ENCODE measurements at places on chromosomes 4 and X.

DNA sequence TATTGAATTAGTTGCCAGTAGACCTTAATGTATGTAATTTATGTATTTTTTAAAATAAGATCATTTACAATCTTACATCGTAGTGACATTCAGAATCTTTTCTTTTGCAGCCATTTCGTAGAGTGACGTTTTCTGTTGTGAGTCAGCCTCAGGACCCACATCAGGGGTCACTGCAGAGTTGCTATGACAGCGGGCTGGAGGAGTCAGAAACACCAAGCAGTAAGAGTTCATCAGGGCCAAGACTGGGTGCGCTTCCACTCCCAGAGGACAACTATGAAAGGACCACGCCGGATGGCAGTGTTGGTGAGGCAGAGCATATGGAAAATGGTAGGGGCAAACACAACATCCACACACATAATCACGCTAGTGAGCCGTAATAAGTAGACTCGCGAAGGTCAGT, 199.9 kb downstream of the PCDH7 start:
- DNase-seq = no peak

DNA sequence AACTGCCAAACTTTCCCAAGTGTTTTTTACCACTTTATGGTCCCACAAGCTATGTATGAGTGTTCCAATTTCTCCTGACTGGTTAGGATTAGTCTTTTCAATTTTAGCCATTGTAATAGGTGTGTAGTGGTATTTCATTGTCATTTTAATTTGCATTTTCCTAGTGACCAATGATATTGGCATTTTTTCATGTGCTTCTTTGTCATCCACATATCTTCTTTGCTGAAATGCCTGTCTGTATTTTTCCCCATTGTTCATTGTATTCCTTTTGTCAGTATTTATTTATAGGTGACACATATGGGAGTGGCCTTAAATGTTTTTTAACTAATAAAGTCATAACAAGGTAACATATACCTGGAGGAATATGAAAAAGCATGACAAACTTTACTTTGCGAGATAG, 9.2 kb upstream of the UBE2D3 start:
- DNase-seq = no peak

DNA sequence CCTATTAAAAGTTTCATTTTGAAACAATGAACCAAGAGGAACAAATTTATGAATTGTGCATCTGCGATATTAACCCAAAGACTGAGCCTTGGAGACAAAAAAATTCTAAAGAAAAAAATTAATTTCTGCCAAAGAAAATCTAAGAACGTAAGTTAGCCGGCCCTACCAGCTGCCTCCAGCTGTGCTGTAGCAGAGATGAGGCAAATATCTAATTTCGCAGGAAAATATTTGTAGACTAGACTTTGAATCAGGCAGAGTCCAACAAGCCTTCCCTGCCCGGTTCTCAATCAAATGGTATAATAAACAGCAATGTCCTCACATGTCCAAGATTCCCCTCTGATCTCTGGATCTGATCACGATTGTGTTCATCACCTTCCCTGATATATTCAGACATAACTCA, 21.2 kb upstream of the SMIM20 start:
- no peak for DNase-seq

DNA sequence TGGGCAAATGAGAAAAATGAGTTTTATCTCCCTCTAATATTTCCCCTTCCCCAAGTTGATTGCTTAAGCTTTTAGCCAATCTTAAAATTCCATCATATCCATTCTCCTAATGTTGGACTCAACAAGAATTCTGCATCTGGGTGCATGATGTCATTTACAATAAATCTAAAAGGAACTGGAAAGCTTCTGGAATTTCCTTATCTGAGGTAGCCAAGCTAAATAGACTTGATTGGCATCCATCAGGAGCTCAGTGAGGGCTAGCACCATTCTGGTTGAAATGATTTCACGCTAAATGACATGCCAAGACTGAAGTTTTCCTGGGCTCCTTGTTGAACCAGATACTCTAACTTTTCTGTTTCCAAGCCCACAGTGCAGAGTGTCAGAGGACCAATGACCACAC, 110.3 kb upstream of the SCML1 start:
- no peak for DNase-seq

DNA sequence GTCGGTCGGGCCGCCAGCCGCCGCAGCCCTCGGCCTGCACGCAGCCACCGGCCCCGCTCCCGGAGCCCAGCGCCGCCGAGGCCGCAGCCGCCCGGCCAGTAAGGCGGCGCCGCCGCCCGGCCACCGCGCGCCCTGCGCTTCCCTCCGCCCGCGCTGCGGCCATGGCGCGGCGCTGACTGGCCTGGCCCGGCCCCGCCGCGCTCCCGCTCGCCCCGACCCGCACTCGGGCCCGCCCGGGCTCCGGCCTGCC, 213 bp downstream of the NFKB1 start:
- DNase-seq = no peak

- DNase-seq = no peak
Measured at GRCh38 chrX:101429934-101430333, 21.9 kb downstream of the HNRNPH2 start.

- DNase-seq = no peak
Measured at GRCh38 chr4:167544391-167544790, 310.1 kb upstream of the SPOCK3 start.

GRCh38 chr4:20684852-20685763, 15.2 kb upstream of the PACRGL start:
- no peak for DNase-seq

DNA sequence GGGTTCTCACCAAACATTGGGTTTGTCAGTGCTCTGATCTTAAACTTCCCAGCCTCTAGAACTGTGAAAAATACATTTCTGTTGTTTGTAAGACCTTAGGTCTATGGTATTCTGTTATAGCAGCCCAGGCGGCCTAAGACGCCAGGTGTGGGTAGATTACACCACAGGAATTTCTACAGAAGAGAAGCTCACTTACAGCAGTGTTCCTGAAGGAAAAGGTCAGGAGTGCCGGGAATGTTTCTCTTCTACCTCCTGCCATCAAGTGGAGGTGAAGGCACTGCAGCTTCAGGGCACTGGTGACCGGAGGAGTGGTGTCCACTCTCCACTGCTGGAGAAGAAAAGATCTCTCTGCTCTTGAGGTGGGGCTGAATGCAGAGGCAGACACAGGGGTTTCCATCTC, 45.7 kb downstream of the FHDC1 start:
- no peak for DNase-seq

DNA sequence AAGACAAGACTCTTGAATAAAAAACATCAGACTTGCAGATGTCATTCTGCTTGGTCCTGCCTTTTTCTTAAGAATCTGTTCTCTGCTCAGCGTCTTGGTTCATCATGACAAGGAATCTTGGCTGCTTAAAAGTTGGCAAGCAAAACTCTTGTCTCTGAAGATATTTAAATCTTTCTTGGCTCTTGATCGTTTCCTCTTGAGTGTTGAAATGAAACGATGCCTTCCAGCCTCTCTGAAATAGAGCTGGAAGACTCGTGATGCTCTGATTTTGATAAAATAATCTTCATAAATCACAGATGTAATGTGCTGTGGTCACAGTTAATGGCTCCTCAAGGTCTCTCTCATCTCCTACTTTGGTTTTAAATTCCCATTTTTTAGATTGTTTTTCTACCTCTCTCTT, 39.9 kb upstream of the TMEM192 start:
- no peak for DNase-seq

- no peak for DNase-seq
Measured at GRCh38 chrX:120732461-120732860, 102.6 kb upstream of the C1GALT1C1 start.

DNA sequence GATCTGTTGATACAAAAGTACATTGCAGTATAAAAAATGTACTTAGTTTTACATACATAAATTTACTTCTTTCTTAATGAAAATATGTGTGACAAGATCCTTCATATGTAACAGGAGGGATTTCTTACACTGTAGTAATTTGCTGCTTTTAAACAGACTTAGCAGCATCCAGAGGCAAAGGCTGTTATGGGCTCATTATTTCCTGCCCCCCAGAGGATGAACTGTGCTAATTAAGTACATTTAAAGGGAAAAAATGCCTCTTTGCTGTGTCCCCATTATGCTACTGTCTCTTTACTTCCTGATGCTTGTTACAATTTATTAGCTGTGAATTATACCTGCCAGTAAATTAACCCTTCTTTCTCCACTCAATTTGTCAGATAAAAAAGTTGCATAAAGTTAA, 47.1 kb downstream of the NDST3 start:
- DNase-seq = no peak

DNA sequence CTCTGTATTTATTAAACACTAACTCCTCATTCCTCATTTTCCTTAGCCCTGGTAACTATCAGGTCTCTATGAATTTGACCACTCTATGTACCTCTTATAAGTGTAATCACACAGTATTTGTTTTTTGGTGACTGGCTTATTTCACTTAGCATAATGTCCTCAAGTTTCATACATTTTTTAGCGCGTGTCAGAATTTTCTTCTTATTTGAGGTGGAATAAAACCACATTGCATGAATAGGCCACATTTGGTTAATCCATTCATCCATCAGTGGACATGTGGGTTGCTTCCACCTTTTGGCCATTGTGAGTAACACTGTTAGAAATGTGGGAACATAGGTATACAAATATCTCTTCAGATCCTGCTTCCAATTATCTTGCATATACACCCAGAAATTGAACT, 341.2 kb upstream of the BOD1L1 start:
- no peak for DNase-seq

DNA sequence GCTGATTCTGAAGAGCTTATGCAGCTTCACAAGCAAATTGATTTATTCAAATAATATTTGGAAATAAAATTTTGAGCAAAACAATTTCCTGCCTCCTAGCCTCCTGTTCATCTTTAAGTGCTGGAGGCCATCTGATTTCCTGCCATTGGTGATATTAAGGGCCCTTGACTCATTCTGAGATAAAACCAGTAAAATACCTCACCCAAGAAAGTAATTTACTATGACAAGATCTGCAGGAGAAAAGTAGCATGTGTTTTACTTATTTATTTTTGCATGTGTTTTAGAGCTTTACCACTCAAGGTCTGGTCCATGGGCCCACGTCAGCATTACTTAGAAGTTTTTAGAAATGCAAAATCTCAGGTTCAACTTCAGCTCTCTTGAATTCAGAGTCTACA, 67.7 kb downstream of the DCLK2 start:
- no peak for DNase-seq

DNA sequence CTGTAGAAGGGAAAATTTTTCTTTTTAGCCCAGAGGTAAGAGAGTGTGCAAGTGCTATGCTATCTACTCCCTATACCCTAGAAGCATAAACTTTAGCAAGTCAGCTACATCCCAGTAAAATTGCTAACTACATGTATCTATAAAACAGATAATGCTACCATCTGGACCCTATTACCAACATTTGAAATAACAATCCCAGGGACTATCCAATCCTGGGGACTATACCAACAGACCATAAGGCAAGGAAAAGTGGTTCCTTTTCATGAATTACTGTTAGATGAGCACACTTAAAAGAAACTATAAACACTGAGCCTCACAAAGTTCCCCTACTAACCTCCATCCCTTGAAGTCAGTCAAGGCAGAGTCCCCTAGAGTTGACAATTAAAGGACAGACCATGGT, 213.6 kb upstream of the VEGFC start:
- no peak for DNase-seq

- no peak for DNase-seq
Measured at GRCh38 chr4:123624959-123625358, 228.4 kb downstream of the SPRY1 start.

GRCh38 chrX:100296183-100296753, 113.8 kb downstream of the PCDH19 start:
- no peak for DNase-seq

GRCh38 chr4:2792711-2793585, at the start of gene SH3BP2:
TSS of gene SH3BP2 (plus strand) at chr4:2793085. CDS start at chr4:2820618, 27,533 bp downstream.
- no peak for DNase-seq

DNA sequence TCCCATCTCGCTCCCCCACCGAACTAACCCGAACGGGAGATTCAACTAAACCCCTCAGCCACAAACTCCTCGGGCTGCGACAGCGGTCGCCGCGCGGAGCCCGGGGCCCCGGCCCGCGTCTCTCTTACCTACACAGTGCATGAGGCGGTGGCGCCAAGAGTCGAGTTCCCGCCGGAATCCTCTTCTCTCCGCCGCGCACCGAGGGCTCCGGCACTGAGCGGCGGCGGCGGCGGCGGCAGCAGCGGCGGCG, 160 bp downstream of the LCORL start:
- DNase-seq = no peak

- no peak for DNase-seq
Measured at GRCh38 chr4:73341454-73341853, 62.6 kb upstream of the ALB start.

GRCh38 chr4:150931796-150932195, 83.3 kb downstream of the LRBA start:
- DNase-seq = no peak

- no peak for DNase-seq
Measured at GRCh38 chr4:80732010-80732409, 298.5 kb upstream of the BMP3 start.

DNA sequence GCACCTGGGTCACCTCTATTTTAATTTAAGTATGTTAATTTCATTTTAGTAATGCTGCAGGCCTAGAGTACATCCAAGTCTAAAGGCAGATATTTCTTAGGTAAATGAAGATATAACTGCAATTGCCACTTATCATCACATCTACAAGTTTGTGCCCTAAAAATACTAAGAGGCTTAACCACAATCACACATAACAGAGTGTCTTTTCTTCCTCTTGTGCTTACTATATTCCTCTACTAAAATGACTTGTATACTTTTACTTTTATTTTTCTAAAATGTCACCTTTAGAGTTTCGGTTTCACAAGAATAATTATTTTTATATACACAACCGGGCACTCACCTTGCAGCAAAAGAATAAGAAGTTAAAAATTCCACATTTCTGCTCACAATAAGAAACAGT, 77.9 kb downstream of the EFHC2 start:
- no peak for DNase-seq

GRCh38 chrX:3370656-3371055, 24.2 kb upstream of the MXRA5 start:
- no peak for DNase-seq

- DNase-seq = no peak
Measured at GRCh38 chr4:176781739-176782100, 11.0 kb downstream of the VEGFC start.

GRCh38 chr4:40423735-40424134, 88.6 kb downstream of the CHRNA9 start:
- DNase-seq = no peak

GRCh38 chr4:81666491-81666890, 194.8 kb upstream of the RASGEF1B start:
- no peak for DNase-seq

GRCh38 chrX:80667967-80668366, 141.7 kb downstream of the BRWD3 start:
- no peak for DNase-seq

- no peak for DNase-seq
Measured at GRCh38 chr4:98623126-98623802, 35.1 kb downstream of the TSPAN5 start.

- no peak for DNase-seq
Measured at GRCh38 chr4:3781193-3781886, 15.2 kb downstream of the ADRA2C start.
